ENCODE measurements at places on chromosomes 6 and 20.

DNA sequence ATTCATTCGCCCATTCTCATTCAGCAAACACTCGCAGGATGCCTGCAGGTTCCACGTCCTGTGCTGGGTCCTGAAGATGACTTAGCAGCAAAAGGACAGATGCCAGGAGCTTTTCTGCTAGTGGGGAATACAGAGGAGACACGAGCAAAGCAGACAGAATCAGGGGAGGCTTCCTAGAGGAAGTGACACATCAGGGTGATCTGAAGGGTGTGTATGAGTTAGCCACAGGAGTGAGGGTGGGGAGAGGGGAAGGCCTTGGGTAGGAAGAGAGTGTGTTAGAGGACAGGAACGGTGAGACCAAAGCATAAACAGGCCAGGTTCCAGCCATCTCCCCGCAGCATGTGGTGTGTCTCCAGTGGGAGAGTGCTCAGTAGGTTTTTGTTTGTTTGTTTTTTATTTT, 73.4 kb upstream of the GTSF1L start:
- DNase-seq, result no peak

GRCh38 chr20:13355941-13356486, 134.9 kb downstream of the ISM1 start:
- DNase-seq, result no peak

DNA sequence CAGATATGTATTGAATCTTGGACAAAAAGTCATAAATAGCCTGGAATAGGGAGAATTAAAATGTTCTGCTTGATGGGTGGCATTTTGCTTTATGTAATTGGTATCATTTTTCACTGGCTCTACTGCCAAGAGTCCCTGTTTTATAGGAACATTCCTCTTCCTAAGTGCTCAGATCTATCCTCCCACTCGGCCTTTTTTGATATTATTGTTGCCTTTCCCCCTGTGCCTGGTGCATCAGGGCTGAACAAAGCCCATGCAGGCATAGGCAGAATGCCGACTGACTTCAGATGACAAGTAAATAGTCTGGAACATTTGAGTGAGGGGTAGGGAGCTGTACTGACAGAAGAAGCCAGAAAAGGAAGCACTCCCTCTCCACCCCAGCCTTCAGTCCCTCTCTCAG, 127.0 kb downstream of the PKHD1 start:
- DNase-seq, result no peak

- no peak for DNase-seq
Measured at GRCh38 chr6:125377621-125378020, 75.9 kb upstream of the HDDC2 start.

DNA sequence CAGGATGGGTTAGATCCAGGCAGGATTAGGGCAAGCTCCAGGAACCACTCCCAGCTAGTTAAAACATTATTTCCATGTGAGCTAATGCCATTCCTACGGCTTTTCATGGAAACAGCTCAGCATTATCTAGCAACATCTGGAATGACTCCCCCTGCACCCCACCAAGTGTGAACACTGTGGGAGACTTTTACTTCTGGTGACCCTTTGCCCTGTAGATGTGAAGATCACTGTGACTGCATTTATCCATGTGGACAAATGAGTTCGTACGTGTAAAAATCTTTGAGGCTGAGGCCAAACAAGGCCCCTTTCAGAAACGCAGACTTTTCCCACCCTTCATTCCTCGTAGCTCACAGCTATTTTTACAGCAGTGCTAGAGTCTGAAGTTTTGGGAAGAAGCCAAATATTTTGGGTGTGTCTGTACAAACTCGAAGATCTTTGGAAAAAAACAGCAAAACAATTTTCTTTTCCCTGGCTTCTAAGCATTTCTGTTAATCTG, 221.8 kb upstream of the SOX4 start:
- DNase-seq, result peak; percentile 33

DNA sequence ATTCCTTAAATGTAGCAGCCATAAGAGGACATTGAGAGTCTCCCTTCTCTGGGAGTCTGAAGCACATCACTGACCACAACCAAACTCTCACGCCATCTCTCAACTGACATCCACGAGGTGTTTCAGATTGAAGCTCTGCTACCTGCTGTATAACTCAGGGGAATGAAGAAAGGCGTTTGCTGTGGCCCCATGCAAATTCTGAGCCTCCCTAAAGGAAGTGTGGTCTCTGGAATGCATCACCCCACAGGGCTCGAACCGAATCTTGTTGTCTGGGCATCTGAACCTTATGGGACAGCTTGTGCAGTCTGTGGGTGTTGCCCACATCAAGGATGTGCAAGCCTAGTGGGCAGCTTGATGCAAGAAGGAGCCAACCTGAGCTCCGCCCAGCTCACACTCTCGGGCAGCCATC, 10.9 kb downstream of the PMEPA1 start:
- peak; percentile 75 for DNase-seq

- peak; percentile 75 for DNase-seq
Measured at GRCh38 chr6:75098709-75099108, 107.1 kb downstream of the COL12A1 start.

DNA sequence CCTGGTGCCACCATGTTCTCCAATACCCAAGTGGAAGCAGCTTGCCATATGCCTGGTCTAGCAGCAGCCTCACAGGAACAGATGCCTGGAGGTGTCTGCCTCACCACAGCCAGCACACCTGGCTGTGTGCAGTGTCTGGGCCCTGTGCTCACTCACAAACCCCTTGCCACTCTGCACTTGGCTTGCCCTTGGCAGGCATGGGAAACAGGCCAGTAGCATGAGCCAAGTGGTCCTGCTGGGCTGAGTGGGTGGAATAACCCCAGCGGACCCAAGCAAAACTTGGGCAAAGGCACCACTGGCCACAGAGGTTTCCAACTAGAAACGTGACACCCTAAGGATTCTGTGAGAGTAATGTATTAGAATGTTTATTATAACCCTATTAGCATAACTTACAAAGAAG, 600.5 kb upstream of the GJE1 start:
- no peak for DNase-seq

DNA sequence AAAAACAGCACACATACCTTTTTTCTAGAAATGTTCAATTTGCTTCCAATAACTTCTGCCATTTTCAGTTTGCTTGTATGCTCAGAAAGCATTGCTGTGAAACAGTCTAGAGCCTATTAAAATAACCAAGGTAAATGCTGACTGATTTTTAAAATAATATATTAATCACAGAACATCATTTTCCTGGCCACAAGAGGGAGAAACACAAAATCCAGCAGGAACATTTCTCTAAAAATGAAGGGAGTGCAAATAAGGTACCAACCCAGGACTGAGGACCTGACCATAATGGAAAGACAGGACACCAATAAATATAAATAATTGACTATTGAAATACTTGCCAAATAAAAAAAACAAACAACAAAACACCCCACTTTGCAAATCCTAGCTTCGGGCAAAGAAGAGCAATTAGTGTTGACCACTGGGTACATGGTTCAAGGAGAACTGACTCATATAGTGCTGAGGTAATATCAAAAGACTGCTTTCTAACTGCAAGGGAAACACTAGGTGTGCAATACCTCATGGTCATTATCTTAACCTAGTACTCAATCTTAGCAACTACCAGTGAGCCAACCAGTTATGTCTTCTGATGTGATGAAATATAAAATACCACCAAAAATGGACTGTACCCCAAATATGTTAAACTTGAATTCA, 42.9 kb downstream of the MDN1 start:
- no peak for DNase-seq

DNA sequence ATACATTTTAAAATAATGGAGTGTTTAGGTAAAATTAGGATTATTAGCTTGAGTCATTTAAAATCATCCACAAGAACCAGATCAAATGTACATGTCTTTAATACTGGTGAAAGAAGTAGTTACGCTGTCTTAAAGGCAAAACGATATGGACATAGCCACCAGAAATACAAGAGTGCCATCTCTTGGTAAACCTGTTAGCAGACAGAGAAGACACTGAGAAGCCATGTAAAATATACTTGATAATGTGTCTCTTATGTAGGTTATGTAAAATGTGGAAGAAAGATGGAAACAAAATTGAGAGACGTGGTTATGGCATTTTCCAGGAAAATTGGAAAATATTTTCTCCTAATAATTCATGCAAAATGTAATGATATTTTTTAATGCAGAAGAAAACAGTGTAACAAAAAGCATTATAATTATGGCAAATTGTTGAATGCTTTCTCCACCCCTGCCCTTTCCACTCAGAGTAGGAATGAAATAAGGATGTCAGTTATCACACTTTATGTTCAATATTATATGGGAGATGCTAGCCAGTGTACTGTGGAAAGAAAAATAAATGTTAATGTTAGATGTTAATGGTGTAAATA, 12.2 kb upstream of the SLC17A2 start:
- no peak for DNase-seq

DNA sequence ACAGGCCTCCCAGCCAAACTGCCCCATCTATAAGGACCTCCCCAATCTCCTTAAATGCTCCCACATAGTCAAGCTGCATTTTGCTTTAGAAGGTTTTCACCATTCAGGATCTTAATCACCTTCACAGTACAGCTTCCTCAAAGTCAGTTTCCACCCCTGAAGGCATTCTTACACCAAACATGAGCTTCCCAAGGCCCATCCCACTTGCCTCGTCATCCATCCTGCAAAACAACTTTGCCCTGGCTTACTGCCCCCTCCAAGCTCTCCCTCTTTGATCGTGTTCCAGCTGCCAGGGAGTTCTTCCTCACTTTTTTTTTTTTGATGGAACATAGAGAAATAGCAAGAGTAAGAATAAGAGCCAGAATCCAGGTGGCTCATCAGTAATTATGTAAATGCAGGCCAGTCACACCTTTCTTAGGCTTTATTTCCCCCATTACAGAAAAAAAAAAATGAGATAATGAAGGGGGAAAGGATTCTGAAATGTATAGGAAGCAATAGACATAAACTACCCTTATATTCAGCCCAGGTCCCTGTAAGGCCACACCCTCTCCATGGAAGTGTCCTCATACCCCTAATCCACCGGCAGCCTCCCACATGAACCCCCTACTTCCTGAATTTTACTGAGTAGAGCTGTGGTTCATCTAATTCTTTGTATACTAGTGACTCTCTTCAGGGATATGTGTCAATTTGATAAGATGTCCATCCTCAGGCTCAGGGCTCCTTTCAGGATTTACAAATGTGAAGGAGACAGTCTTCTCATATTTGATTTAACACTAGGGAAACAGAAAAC, 12.7 kb downstream of the TRIM27 start:
- no peak for DNase-seq

DNA sequence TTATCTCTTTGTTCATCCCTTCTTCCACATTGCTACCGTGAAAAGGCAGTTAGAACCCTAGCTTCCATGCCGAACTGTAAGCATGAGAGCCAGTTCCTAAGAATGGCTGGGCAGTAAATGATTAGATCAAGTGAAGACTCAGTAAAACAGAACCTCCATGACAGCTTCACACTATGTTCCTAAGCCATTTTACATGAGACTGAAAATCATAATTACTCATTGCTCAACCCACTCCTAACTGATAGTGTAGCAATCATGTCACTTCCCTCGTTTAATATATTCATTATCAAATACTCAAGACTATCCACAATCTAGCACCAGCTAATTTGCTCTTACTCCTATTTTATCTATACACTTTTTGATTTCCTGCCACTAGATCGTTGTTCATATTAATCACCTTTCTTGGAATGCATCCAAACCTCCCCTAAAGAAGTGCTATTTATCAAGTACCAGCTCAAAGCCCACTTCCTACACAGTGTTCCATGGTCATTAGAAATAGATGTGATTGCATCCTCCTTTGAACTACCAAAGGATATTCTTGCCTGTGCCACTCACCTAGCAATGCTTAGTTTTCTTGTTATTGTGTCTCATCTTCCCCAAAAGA, 6.0 kb downstream of the TMEM30A start:
- no peak for DNase-seq

- no peak for DNase-seq
Measured at GRCh38 chr6:170512249-170512648, 40.9 kb downstream of the PSMB1 start.

GRCh38 chr6:126907996-126908395, 210.5 kb upstream of the RSPO3 start:
- no peak for DNase-seq

GRCh38 chr20:34720266-34720665, 16.1 kb downstream of the TP53INP2 start:
- DNase-seq, result no peak

DNA sequence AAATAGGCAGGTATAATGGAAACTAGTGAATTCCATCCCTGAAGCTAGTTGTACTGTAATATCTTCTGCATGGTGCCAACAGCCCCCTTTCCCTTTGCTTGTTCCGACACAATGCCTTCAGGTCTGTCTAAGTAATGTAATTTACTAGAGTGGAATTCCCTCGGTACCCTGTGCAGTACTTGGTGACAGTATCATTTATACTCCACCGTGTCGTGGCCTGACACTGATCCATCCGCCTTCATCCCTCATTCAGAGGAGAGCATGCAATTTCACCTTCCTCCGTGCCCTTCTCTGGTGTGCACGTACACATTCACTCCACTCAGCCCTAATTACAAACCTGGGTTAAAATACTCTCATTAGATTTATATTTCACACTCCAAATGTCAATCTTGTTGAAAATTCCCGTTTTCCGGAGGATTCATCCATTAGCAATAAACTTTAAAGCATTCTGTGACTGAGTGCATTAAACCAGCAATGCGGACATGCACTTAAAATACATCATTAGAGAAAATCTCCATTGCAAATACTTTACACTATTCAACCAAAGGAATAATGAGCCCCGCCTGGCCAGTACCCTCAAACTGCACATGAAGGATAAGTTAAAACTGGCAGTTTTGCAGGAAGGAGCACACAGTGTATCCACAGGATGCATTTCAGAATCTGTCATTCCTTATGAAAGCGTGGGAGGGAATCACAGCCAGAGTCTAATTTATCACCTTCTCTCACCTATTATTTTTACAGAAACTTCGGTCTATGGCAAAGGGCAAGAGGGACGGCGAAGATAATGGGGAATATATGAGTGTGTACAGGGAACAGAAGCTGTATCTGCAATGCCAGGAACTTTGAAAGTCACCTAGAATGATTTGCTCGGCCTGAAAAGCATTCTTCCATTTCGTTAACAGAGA, 182.5 kb downstream of the GJA10 start:
- DNase-seq, result no peak

DNA sequence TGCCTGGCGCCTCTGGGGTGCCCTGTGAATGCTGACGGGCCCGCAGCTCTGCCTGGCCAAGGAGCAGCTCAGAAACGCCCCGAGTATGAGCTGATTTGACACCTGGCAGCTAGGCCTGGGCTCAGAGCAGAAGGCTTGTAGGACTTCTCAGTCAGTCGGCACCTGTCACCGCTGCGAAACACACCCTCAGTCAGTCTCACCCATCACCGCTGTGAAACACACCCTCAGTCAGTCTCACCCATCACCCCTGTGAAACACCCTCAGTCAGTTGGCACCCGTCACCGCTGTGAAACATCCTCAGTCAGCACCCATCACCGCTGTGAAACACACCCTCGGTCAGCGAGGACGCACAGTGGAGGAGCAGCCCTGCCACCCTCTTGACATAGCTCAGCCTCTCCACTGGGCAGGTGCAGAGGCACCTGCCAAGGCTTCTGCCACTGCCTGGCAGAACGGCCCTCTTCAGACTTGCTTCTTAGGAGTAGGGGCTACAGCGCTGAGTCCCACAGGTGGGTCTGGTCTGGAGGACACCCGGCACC, 109.0 kb downstream of the PSMB1 start:
- no peak for DNase-seq

All from urothelium cell line (cell line).